ENCODE measurements at places on chromosomes 11 and 22.

GRCh38 chr11:115580416-115580815 is 76.2 kb upstream of the CADM1 start:
- H3K4me3 ChIP-seq = no peak overlapping the region
- no peak overlapping the region for H3K27ac ChIP-seq
- H3K27me3 ChIP-seq = no peaks in the 10 kb centered on the region
- no peaks in the 10 kb centered on the region for H3K36me3 ChIP-seq

- DNase-seq = no peak
- H3K36me3 ChIP-seq = no peaks in the 10 kb centered on the region
- H3K27me3 ChIP-seq = no peaks in the 10 kb centered on the region
Observed at GRCh38 chr11:23746896-23747295, 750.0 kb upstream of the LUZP2 start.

GRCh38 chr11:79265756-79266322 is 175.0 kb downstream of the TENM4 start:
- H3K4me3 ChIP-seq = no peak overlapping the region
- no peak overlapping the region for H3K27ac ChIP-seq
- H3K36me3 ChIP-seq = no peaks in the 10 kb centered on the region
- H3K27me3 ChIP-seq = no peaks in the 10 kb centered on the region
- no peak for DNase-seq
- no peaks in the 10 kb centered on the region for H3K4me1 ChIP-seq

GRCh38 chr11:121086866-121087265 is 14.2 kb upstream of the TECTA start:
- no peak overlapping the region for H3K4me3 ChIP-seq
- peaks cover 9% of the 10 kb centered on the region for H3K36me3 ChIP-seq
- H3K27ac ChIP-seq = no peak overlapping the region
- no peaks in the 10 kb centered on the region for H3K27me3 ChIP-seq
- no peak for DNase-seq

GRCh38 chr11:40281052-40281580 is 1178.3 kb downstream of the LRRC4C start:
- no peaks in the 10 kb centered on the region for H3K27me3 ChIP-seq
- H3K27ac ChIP-seq = no peak overlapping the region
- no peak overlapping the region for H3K4me3 ChIP-seq
- no peak for DNase-seq

DNA sequence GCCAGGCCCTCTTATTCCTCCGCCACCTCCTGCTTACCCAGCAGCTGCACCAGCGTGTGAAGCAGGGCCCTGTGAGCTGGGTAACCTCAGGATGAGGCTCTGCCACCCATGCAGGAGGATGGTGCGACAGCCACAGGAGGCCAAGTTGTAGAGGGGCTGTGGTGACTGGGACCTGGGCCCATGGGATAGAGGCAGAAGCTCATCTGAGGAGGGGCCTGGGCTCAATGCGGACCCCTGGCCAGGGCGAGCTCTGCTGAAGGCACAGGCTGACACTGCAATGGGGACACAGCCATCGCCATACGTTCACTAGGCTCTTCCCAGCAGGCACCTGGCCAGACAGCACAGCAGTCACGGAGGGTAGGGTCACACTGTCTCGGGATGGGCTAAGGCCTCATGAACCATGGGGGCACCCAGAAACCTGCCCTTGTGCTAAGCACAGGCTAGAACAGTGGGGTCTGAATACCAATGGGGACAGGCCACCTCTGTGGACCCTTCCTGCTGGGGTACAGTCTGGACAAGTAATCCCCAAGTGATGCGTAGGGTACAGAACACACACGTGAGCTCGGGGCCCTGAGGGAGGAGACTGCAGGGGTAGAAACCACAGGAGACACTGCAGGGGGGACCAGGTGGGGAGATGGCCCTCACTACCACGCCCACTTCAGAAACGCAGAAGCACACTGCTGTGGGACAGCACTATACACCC is 35.3 kb downstream of the GNB1L start:
- no peak overlapping the region for H3K27ac ChIP-seq
- H3K4me1 ChIP-seq = no peaks in the 10 kb centered on the region
- H3K4me3 ChIP-seq = no peak overlapping the region
- H3K36me3 ChIP-seq = no peaks in the 10 kb centered on the region

DNA sequence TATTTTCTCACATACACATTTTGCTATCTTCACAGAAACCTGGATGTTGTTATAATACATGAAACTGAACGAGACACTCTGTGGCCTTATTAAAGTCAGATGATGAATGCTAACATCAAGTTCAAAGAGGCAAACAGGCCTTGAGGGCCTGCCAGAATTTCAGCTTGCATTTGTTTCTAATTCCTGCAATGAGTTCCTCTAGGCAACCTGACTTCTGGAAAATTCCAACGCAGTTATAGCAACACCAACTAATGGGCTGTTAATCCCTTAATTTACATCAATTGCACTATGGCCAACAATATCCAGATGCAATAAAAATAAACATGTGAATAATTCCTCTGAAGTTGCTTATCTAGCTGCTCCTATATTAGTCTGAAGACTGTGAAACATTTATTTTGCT is 19.1 kb downstream of the PAX6 start:
- no peaks in the 10 kb centered on the region for H3K36me3 ChIP-seq
- H3K4me1 ChIP-seq = peaks cover 4% of the 10 kb centered on the region
- no peak for DNase-seq

- DNase-seq = no peak
- H3K27ac ChIP-seq = peak overlapping the region; percentile 90
- peaks cover 55% of the 10 kb centered on the region for H3K4me1 ChIP-seq
- no peaks in the 10 kb centered on the region for H3K27me3 ChIP-seq
- H3K4me3 ChIP-seq = peak overlapping the region; percentile 92
Observed at GRCh38 chr22:38315823-38316363, 1.3 kb downstream of the CSNK1E start.

DNA sequence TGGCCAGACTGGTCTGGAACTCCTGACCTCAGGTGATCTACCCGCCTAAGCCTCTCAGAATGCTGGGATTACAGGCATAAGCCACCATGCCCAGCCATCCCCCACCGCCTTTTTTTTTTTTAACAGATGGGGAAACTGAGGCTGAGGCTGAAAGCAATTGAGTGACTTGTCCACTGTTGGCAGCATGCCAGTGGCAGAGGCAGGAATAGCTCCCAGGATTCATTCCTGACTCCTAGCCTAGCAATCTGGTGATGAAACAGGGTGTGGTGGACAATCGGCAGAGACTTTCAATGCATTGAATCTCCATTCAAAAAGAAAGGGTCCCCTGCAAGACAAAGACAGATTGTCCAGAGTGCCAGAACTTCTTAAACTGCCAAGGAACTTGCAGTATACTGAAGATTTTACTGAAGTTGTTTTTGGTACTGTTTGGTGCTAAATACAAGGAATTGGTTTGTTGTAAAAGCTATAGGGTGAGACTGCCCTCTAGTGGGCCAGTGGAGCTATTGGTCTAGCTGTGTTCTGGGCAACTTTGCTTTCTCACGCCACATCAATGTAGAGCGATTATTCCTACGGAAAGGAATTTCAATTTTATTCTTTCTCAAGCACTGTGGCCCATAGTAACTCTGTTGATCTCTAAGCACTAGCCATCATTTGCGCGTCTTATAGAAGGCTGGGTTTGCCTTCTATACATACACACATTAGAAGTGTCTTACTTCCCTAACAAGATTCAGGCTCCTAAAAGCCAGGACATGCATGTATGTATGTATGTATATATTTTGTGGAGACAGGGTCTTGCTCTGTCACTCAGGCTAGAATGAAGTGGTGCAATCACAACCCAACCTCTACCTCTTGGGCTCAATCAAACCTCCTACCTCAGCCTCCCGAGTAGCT is 21.0 kb downstream of the C22orf31 start:
- no peak overlapping the region for H3K27ac ChIP-seq
- H3K4me3 ChIP-seq = no peak overlapping the region
- DNase-seq = peak; percentile 88
- peaks cover 22% of the 10 kb centered on the region for H3K27me3 ChIP-seq
- H3K36me3 ChIP-seq = no peaks in the 10 kb centered on the region

DNA sequence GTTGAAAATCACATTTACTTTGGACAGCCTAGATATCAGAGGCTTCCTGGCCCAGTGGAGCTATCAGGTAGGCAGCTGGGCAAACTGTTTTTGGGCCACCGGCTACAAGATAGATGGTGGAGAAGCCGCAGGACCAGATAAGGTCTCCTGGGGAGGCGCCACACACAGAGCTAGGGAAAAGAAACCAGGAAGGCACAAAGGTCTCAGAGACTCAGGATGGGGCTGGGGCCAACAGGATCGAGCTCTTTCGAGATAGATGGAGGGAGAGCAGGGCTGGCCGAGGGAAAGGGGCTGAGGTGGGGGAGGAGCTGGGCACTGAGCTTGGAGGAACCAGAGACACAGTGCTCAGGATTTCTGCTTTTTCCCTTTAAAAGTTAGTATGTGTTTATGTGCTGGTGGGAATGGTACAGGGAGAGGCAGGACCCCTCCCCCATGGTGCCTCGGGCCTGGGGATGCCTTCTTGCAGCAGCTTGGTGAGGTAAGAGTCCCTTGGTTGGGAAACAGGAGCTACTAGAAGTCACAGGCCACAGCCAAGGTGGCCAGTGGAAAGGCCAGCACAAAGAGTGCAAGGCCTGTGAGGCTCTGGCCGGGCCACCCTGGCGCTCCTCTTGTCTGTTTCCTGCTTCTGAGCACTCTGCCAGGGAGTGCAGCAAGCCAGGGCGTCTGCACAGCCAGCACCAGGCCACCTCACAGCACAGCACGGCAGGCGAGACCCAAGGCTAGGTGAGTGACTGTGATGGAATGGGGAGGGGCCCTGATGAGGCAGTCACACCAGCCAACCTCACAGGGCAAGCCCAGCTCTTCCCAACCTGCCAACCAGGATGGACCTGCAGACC is 11.5 kb upstream of the NAP1L4 start:
- peaks cover 60% of the 10 kb centered on the region for H3K36me3 ChIP-seq
- H3K4me3 ChIP-seq = no peak overlapping the region
- H3K27ac ChIP-seq = no peak overlapping the region
- DNase-seq = no peak
- no peaks in the 10 kb centered on the region for H3K4me1 ChIP-seq

DNA sequence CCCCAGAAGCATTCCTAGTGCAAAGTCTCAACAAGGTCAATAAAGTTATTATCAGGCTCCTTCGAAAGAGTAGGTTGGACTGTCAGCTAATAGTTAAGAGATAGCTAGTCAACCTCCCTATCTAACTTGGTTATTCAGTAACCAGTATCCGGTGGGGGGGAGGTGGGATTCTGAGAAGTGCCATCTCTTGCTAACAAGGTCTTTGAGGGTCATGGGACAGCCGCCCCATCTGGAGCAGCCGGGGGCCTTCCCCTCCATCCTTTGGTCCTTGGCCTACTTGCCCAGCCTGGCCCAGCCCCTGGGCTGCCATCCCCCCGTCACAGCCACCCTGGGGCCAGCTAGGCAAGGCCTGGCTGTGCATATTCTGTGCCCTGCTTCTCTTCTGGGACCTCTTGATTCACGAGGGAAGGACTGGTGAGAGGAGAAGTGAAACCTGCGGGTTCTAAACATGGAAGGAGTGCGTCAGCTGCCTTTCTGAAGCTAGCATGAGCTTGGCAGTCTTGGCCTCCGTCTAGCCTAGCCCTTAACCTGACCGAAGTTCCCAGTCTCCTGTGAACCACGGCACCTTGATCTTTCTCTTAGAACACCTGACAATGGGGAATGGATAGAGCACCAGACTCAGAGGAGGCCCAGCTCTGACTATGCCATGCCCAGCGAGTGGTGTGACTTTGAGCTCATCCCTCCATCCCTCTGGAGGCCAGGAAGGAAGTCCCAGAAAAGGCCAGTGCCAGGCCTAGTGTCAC is 9.3 kb downstream of the SLC37A2 start:
- no peak for DNase-seq
- H3K36me3 ChIP-seq = no peaks in the 10 kb centered on the region
- H3K27ac ChIP-seq = no peak overlapping the region
- H3K27me3 ChIP-seq = peaks cover 8% of the 10 kb centered on the region
- no peak overlapping the region for H3K4me3 ChIP-seq

- H3K27me3 ChIP-seq = no peaks in the 10 kb centered on the region
- H3K4me3 ChIP-seq = no peak overlapping the region
Observed at GRCh38 chr11:109153836-109154235, 268.2 kb upstream of the C11orf87 start.

DNA sequence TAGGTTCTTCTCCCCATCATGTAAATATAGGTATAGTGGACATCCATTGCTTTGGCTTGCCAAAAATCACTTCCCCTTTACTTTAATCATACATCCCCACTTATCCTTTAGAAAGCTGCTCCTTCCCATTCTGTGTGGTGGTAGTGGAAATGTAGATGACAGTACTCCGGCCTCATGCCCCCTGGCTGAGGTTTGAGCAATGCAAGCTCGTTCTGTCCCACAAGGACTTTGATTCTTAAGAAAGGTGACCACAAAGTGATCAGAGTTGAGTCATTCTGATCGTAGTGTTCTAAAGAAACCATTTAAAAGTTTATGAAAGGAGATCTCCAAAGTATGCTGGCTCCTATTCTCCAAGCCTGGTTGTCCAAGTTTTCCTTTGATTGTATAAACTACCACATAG is 10.9 kb downstream of the TUG1 start:
- no peak overlapping the region for H3K4me3 ChIP-seq
- peaks cover 48% of the 10 kb centered on the region for H3K36me3 ChIP-seq
- peaks cover 6% of the 10 kb centered on the region for H3K4me1 ChIP-seq
- no peak for DNase-seq

DNA sequence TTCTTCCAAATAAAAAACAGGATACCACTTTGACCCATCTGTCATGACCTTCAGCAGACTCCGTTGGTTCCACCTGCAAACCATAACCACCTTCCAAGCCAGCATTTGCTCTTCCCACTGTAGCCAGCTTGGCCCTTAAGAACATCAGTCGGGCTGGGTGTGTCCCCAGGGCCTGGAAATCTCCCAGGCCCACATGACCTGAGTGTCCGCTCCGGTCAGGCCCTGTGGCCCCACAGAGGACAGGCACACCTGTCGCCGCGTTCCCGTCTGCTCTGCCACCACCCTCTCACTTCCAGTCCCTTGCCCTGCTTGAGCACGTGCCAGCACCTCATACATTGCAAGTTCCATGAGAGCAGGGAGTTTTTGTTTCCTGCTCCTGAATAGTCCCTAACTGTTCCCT is 65.7 kb upstream of the PITPNB start:
- no peak for DNase-seq
- H3K36me3 ChIP-seq = no peaks in the 10 kb centered on the region
- no peak overlapping the region for H3K4me3 ChIP-seq
- no peaks in the 10 kb centered on the region for H3K27me3 ChIP-seq

GRCh38 chr22:24407278-24407665 is 20.1 kb upstream of the ADORA2A start:
- peaks cover 38% of the 10 kb centered on the region for H3K4me1 ChIP-seq
- peak overlapping the region; percentile 40 for H3K4me3 ChIP-seq
- H3K27ac ChIP-seq = peak overlapping the region; percentile 78
- no peaks in the 10 kb centered on the region for H3K27me3 ChIP-seq
